T-helper 22 cell (primary cell): ENCODE measurements at places on chromosomes 3 and 15.

DNA sequence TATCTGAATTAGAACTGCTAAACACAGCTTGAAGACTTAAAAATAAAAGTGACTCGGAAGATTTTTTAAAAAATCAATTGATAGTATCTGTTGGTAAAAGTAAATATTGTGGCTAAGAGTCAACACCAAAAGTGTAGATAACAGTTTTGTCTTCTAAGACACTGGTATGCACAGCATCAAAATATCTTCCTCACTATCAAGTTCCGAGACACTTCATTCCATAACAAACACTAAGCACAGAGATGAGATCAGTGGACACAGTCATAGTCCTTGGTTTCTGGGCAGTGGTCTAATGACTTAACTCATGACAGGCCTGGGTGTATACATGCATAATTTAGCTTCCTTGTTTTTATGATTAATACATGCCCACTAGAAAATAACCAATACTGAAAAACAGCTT lies 63.2 kb downstream of the PXYLP1 start:
- no peak for DNase-seq

DNA sequence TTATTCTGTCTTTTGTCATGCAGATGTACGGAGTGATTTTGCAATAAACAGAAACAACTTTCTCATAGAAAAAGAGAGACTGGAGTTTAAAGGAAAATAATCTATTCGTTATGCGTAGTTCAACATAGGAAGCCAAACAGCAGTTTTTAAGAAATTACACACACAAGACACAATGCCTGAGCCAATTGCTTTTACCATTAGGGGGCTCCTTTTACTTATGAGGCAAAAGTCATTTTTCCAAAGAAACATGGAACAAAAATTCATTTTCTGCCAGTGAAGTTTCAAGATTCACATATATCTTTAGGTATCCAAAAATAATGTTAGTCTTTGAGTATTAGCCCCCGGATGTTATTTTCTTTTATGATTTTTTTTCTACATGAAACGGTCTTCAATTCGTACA lies 10.7 kb downstream of the CNTN6 start:
- no peak for DNase-seq

- DNase-seq: no peak
These were observed 233.2 kb downstream of the FGF12 start for GRCh38 chr3:192494174-192494573.

GRCh38 chr3:43287500-43287873 lies 1.1 kb downstream of the SNRK start:
- no peak for DNase-seq

DNA sequence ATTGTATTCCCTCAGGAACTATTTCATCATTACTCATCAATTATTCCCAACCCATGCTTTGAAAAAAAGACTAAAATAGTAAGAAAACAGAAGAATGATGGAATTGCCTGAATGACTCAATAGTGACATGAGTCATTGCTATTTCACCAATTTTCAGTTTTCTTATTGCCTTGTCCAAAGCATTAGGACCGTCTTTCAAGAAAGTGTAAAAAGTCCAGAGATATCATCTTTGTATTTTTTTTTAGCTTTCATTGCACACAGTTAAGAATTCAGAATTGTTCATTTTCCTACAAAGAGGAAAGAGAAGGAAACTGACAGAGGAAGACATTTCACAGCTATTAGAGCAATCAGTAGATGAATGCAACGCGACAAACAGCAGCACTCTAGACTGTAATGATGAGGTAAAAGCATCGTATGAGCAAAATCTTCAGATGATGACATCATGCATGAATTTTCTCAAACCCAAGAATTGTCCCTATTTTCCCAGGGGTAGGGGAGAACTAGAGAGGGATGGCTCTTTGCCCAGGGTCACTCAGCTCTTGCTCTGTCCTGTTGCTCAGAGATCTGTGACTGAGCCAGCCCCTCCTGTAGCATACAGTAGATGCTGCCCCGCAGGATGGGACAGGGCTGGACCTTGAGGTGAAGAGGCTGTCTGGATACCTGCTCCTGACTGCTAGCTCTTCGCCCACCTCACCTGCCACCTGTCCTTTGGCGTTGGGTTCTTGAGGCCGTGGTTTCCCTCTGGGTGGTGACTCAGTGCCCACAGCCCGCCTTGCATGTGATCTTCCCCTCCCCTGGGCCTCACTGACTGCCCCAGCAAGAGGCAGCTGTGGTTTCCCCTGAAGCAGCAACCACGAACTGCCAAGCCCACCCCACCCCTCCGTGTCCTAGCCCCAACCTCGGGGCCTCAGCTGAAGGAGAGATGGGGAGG lies 84.8 kb downstream of the PPCDC start:
- DNase-seq: peak; percentile 7

- no peak for DNase-seq
These were observed 26.6 kb upstream of the SYNPR start for GRCh38 chr3:63251499-63251898.

GRCh38 chr3:4614927-4615326 lies 121.8 kb downstream of the ITPR1 start:
- no peak for DNase-seq

DNA sequence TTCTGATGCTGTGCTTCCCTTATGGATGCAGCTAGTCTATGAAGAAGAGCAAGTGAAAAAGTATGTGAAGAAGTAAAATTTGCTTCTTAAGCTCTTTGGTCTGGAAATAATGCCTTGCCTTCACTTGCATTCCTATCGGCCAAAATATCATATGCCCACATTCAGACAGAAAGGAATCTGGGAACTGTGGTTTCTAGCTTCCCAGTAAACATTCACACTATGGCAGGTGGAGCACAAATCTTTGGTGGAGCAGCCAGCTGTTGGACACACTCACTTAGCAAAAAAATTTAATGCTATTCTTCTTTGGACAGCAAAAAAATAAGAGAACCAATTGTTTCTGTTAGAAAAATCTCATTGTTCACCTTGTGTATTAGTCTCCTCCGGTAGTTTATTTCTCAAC lies 12.3 kb upstream of the COL6A6 start:
- DNase-seq: no peak

DNA sequence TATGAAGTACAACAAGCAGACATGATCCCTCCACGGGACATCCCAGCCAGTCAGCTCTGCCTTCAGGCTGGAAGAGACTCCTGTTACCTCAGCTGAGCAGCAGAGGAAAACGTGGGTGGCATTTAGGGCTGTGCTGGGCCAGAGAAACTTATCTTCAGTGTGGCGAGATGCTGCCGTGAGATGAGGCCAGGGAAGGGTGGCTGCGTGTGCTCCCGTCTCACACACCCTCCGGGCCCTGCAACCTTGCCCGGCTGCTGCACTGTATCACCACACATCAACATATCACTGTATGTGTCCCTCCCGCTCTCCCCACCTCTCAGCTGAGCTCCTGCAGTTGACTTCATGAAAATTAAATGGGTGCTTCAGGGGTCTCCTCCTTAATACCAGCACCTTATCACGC lies 23.4 kb downstream of the BMF start:
- DNase-seq: no peak

- DNase-seq: no peak
These were observed 422.2 kb downstream of the TBC1D5 start for GRCh38 chr3:17320266-17320665.

- DNase-seq: no peak
These were observed 60.8 kb upstream of the MEF2A start for GRCh38 chr15:99504823-99505551.

GRCh38 chr3:2968475-2968874 lies 141.7 kb downstream of the IL5RA start:
- DNase-seq: no peak

GRCh38 chr15:58017869-58018268 lies 47.6 kb downstream of the ALDH1A2 start:
- no peak for DNase-seq

- no peak for DNase-seq
These were observed 105.2 kb upstream of the NR2E3 start for GRCh38 chr15:71705151-71705550.

GRCh38 chr15:85494048-85494777 lies 113.8 kb downstream of the AKAP13 start:
- DNase-seq: no peak

DNA sequence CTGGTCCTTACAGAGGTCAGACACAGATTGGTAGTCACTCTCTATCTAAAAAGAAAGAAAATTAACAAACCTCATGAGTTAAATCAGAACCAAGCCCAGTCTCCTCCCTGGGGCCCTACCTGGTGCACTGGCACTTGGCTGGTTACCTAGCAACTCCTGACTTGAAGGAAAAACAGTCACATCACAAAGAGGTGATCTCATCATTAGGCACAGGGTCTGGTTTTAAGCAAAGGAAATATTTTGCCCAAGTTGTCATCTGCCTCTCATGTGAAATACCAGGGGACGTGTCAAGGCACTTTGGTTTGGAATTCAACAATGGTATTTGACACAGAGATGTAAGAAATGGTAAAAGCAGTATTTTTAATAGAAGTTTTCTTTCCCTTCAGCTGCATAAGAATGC lies 47.7 kb upstream of the FMN1 start:
- no peak for DNase-seq

DNA sequence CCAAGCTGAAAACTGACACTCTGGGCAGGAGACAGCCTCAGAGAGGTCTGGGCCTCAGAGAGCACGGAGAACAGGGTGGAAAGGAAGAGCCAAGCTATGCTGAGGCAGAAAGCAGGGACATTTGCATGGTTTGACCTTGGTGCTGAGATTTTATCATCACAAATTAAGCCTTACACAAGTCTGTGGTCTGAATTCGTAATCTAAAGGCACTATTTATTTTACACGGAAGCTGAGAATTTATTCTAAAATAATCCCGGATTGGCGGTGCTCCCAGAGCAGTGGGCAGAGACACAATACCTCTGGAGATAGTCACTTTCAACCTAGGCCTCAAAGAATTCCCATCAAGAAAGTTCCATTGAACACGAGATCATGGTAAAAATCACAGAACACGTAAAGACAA lies 47.5 kb downstream of the CFAP92 start:
- no peak for DNase-seq

- DNase-seq: no peak
These were observed 12.0 kb downstream of the DNAJB11 start for GRCh38 chr3:186582541-186582940.

DNA sequence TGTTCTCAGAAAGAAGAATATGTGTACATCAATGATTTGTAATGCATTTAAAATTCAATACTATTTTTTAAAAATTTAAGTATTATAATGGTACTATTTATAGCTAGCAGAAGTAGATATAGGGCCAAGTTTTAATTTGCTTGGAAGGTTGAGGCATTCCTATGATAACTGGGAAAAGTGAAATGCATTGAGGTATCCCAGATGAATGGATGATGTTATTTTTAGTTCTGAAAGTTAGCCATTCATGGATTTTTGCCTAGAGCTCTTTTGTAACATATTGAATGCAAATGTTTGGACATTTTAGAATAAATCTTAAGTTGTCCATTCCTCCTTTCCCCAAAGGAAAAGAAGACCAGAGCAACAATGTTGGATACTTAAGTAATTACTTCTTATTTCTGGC lies 47.6 kb downstream of the GAP43 start:
- DNase-seq: no peak

DNA sequence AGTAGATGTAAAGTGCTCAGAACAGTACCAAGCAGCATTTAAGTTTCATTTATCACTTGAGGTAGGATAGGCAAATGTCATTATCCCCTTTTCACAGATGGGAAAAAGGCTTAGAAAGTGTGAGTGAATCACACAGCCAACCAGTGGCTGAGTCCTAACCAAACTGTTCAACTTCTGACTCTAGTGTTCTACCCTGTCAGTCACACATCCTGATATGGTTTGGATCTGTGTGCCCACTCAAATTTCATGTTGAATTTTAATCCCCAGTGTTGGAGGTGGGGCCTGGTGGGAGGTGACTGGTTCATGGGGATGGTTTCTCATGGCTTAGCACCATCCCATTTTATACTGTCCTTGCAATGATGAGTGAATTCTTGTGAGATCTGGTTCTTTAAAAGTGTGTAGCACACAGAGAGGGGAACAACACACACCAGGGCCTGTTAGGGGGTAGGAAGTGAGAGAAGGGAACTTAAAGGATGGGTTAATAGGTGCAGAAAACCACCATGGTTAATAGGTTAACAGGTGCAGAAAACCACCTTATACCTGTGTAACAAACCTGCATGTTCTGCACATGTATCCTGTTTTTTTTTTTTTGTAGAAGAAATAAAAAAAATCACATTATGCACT lies 304.7 kb downstream of the SUCLG2 start:
- DNase-seq: no peak

- DNase-seq: no peak
These were observed 4.3 kb downstream of the EPHB1 start for GRCh38 chr3:134799393-134799792.

DNA sequence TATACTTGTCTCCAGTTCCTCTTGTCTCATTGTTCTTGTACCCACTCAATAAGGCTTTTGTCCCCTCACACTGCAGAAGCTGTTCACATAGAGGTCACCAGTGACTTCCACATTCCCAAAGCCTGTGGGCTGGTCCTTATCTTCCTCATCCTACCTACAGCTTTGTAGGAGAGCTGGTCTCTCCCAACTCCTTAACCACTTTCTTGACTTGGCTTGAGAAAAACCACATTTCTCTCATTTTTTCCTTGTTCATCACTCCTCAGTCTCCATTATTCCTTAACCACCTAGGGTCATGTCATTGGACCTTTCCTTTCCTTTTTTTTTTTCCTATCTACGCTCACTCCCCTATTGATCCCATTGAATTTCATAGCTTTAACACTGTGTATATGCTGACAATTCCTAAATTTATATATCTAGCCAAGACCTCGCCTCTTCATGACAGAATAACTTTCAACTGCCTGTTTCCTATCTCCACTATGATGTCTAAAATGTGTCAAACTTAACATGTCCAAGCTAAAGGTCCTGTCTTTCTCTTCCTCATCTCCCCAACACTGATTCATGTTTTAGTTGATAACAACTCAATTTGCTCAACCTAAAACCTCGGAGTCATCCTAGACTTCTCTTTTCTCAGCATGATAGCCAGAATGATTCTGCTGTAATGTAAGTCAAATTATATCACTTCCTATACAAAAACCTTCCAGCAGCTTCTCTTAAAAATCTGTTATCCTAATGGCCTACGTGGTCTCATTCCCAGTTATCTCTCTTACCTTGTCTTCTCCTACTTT lies 49.5 kb downstream of the CEP63 start:
- no peak for DNase-seq

- no peak for DNase-seq
These were observed 42.8 kb downstream of the BDH1 start for GRCh38 chr3:197512691-197513571.

DNA sequence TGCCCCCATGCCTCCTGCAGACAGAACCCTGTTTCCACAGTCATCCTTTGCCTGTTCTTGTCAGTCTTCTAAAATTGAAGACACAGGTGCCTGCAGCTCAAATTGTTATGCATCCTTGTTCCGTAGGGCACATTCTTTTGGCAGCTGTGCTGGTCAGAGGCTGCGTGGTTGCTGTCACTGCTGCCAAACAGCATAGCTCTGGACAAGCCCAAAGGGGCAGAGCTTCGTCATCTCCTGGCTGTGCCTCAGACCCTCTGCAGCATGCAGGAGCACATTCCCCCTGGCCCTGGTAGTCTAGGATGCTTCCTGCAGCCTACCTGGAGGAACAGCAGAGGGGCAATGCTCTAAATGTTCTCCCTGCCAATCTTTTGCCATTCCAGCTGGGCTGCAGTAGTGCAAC lies 2.1 kb upstream of the FBXL22 start:
- no peak for DNase-seq

GRCh38 chr3:45664578-45664977 lies 24.6 kb upstream of the SACM1L start:
- DNase-seq: peak; percentile 38

GRCh38 chr3:27720899-27721716 lies 1.0 kb downstream of the EOMES start:
- no peak for DNase-seq
